ENCODE measurements at places on chromosomes 11 and 22.

DNA sequence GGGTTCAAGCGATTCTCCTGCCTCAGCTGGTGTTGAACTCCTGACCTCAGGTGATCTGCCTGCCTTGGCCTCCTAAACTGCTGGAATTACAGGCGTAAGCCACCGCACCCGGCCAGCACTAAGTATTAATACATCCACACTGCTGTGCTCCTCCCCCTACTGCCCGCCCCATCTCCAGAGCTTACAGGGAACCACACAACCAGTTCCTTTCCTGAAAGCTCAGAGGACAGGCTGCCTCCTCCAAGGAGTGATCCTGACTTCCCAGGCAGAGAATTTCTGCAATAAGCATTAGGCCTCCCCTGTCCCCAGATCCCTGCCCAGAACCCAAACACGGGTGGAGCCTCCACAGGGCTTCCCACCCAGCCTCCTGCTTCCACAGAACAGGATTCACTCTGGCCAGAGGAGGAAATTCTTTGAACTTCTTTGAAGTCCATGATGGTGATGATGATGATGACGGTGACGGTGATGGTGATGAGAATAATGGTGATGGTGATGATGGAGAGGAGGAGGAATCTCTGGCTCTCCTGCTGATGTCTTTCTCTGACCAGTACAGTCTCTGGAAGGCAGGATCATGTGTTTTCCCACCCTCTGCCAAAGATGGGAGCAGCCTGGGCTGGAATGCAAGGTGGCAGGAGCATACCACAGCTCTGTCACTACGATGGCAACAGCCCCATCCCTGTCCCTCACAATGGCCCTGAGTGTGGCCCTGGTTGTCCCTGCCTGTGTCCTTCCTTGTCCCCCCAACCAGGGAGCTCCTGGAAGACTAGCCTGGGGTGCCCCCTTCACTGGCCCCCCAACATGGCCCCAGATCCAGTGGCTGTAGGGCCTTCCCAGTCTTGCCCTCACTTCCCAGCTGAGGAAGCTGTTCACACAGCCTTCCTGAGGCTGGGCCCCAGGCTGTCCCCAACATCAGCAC lies 33.5 kb upstream of the CSNK1E start:
- no peak for DNase-seq

GRCh38 chr11:90428836-90429235 lies 206.0 kb upstream of the CHORDC1 start:
- no peak for DNase-seq

- DNase-seq = no peak
Observed at GRCh38 chr11:39144351-39145130, 2314.9 kb downstream of the LRRC4C start.

GRCh38 chr22:30611197-30611596 lies 4.2 kb downstream of the TCN2 start:
- no peak for DNase-seq

- DNase-seq = no peak
Observed at GRCh38 chr11:130383344-130384211, 44.8 kb downstream of the ADAMTS8 start.

DNA sequence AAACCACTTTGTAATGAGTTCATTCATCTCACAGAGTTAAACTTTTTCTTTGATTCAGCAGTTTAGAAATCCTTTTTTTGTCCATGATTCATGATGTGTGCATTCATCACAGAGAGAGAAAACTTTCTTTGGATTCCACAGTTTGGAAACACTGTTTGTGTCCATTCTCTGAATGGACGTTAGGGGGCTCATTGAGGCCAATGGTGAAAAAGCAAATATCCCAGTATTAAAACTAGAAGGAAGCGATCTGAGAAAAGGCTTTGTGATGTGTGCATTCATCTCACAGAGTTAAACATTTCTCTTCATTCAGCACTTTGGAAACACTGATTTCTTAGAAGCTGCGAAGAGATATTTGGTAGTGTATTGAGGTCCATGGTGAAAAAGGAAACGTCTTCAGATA lies 155.6 kb upstream of the TRIM48 start:
- DNase-seq = no peak

GRCh38 chr11:61749591-61750217 lies 2.7 kb upstream of the MYRF start:
- no peak for DNase-seq

- no peak for DNase-seq
Observed at GRCh38 chr11:131311776-131312514, 58.5 kb upstream of the NTM start.

DNA sequence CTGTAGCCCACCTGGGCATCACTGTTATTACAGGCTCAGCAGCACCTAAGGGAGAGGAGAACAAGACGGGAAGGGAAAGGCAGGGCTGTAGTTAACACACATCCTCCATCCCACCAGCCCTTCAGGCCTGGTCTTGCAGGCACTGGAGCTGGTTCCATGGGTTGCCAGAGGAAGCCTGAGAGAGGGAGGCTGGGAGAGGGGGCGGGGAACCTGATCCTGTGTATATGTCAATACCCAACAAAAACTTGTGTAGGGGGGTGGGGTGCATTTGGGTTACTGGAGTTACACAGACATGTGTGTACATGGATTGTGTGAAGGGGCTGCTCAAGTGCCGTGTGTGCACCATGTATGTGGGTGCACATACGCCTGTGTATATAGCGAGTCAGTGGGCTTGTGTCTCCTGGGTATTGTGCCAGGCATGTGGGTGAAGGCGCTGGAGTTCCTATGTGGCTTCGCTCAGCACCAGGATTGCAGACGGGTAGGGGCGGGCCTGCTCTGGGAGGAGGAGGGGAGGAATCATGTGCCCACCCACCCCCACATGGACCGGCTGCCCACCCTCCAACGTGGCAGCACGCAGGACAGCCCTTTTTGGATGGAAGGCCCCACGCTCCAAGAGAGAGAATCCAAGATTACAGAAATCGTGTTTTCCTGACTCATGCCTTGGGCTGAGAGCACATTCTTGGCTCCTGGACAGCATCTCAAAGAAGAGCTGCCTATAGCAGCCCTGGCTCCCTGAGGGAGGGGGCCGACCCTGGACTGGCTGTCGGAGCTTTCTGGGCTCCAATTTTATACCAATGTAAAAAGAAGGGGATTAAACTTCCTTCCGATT lies 4.2 kb upstream of the SERPINH1 start:
- no peak for DNase-seq

DNA sequence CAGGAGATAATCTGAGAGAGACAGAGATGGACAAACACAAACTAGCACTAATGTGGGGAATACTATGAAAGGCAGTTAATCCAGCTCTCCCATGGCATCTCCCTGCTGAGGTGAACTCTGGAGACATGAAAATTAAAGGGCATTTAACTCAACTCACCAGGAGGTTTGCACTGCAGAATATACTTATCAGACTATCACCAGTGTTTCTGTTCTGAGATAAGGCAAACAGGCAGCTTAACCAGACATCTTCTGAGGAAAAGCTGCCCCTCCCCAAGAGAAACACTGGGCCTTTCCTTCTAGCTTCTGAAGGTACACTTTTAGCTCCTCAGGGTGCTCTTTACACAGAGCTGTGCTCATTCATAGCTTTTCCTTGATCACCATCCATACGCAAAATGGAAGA lies 85.5 kb downstream of the AMBRA1 start:
- DNase-seq = no peak

GRCh38 chr11:15707971-15708370 lies 593.2 kb downstream of the INSC start:
- DNase-seq = no peak

DNA sequence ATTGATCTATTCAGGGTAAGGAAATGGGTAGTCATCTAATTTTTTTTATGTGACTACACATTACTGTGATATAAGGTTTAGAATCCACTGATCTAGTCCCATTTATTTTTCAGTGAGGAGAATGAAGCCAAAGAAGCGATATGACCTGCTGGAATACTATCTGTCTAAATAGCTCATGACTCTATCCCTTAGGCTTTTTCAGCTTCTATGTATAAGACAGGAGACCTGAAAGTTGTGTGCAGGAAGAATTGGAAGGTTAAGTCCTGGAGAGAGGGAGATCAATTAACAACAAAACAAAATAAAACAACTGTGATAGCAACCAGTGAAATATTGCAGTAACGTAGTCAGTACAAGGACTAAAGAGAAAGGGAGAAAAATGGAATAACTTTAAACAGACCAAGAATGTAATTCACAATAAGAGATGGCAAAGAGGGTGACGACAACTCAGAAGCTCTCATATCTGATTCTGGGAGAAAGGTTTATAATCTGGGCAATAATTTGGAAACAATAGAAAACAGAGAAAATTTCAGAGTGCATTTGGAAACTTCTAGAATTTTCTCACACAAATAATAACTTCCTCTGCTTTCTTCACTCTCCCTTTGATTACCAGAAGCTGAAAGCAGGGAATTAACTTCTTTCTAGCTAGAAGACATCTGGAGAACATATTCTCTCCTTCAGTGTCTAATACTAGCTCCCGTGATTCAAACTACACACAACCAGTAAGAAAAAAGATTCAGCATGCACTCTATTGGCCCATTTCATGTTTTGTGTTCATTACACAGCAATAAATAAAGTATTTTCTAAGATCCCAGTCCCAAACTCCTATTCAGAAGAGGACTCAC lies 19.2 kb upstream of the CASP12 start:
- no peak for DNase-seq

- DNase-seq = no peak
Observed at GRCh38 chr11:21975242-21975641, 217.6 kb upstream of the ANO5 start.

DNA sequence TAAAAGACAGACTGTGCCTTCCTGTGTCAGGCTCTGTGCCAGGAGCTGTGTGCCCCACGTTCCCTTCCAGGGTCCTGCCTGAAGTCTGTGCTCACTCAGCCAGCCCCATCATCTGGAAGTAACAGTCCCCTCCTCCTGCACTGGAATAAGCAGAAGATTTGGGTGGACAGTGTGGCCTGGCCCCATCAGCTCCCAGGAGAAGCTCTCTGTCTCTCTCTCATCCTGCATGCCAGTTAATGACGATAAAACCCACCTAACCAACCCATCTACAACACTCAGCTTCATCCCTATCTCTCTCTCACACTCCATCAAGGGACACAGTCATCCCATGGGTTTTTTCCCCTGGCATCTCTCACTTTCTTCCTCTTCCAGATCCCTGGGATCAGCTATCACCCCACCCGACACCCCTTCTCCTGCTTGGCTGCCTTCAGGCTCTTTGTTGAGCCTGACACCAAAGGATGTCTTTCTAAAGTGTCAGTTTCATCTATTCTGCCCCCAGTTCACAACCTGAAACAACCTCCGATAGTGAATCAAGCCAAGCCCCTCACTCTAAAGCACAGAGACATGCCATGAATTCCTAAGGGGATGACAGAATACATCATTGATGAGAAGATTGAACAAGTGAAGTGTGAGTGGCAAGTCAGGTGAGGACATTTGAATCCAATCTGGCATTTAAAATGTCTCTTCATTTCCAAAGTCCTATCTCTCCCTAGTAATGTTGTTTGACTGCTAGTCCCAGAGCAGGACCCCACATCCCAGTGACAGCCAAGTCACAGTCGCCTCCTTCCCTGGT lies 91.4 kb upstream of the TOP3B start:
- DNase-seq = no peak

DNA sequence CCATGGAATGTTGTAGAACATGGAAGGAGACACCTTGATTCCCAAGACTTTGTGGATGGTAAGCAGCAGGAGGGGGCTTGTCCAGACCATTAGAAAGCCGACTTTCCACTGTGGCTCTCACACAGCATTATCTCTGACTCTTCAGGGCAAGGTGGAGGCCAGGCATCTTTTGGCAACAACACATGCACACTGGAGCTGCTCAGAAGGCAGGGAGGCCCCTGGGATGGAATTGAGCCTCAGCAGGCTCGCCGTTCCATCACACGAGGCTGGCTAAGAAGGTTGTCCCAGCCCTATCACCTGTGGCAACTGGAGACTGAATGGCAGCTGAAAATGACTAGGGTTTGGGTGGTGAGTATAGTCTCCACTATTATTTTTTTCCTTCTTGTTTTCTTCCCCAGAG lies 76.3 kb upstream of the TMEM45B start:
- no peak for DNase-seq

GRCh38 chr11:84673753-84674152 lies 953.4 kb downstream of the DLG2 start:
- DNase-seq = no peak

GRCh38 chr11:131491503-131491902 lies 121.1 kb downstream of the NTM start:
- no peak for DNase-seq

DNA sequence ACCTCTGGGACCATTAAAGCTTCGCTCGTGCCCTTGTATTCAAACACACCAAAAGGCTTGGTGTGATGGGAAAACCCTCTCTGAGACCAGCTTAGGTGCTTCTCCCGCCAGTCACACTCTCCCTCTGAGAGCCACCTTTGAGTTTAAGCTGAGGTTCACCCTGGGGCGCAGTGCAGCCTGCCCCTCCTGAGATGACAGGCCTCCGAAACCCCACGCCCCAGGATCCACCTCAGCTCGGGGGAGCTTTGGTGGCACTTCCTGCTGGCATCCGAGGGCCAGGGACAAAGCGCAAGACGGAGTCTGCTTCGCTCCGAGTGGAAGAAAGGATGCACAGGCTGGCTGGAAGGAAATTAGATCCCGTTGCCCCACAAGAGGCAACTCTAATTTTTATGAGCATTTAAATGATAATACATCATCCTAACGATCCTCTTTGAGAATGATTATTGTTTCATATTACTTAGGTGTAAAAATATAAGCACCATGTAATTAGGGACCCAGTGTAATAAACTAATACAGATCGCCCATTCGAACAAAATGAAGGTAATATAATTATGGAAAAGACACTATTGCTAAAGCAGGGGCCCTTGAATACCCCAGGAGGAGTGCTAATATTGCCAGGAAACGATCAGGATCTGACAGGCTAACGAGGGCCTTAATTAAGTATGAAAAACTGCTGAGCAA lies 134.7 kb downstream of the CEP164 start:
- no peak for DNase-seq

GRCh38 chr11:36389811-36390210 lies 93.7 kb downstream of the PRR5L start:
- no peak for DNase-seq

- no peak for DNase-seq
Observed at GRCh38 chr11:19018901-19019300, 41.6 kb downstream of the MRGPRX2 start.

GRCh38 chr22:50298937-50299784 lies 8.3 kb downstream of the PLXNB2 start:
- DNase-seq = no peak

- no peak for DNase-seq
Observed at GRCh38 chr22:48605856-48606481, 1221.7 kb downstream of the BRD1 start.

- DNase-seq = no peak
Observed at GRCh38 chr11:44388828-44389657, 79.1 kb upstream of the ALX4 start.

DNA sequence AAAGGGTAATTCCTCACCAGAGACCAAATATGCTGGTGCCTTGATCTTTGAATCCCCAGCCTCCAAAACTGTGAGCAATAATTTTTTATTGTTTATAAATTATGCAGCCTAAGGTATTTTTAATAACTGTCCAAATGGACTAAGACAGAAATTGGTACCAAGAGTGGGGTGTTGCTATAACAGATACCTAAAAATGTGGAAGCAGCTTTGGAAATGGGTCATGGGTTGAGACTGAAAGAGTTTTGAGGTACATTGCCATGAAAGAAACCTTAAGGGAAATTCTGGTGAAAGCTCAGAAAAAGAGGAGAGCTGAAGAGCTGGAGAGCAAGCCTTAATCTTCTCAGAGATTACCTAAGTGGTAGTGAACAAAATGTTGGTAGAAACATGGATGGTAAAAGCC lies 378.2 kb downstream of the NXPE2 start:
- DNase-seq = no peak

- no peak for DNase-seq
Observed at GRCh38 chr11:133570376-133570775, 38.1 kb upstream of the OPCML start.

- DNase-seq = no peak
Observed at GRCh38 chr11:75341612-75342011, 9.8 kb downstream of the ARRB1 start.

- no peak for DNase-seq
Observed at GRCh38 chr11:34324466-34324865, 33.3 kb downstream of the ABTB2 start.
